ENCODE measurements at places on chromosomes 16 and 17. TPM values are rescaled to one million over a fixed set of nuclear protein-coding genes. Genes with fewer than 3 reads are reported as not detected.

Gene RCVRN
- total RNA-seq = not detected

Gene TP53TG3F
- total RNA-seq = not detected

Gene SHMT1
- 5.0 TPM for total RNA-seq

Gene METTL22
- 38.9 TPM for total RNA-seq

Gene ZNF750
- total RNA-seq = not detected

Gene PLEKHG4
- 0.32 TPM for total RNA-seq

Gene IRX3
- 67.1 TPM for total RNA-seq

Gene CDH5
- not detected for total RNA-seq

Gene ADAP2
- 1.4 TPM for total RNA-seq

Gene GPR139
- not detected for total RNA-seq

Gene UTS2R
- 29.1 TPM for total RNA-seq

Gene KLHL11
- 13.7 TPM for total RNA-seq

- no peak for DNase-seq
These were observed 13.3 kb upstream of the OR1F1 start for GRCh38 chr16:3174618-3175148.

- peak; percentile 98 for DNase-seq
These were observed 10.5 kb downstream of the TBC1D16 start for GRCh38 chr17:80025140-80025539.

GRCh38 chr17:72476575-72476986 is 355.8 kb downstream of the SOX9 start:
- no peak for DNase-seq

DNA sequence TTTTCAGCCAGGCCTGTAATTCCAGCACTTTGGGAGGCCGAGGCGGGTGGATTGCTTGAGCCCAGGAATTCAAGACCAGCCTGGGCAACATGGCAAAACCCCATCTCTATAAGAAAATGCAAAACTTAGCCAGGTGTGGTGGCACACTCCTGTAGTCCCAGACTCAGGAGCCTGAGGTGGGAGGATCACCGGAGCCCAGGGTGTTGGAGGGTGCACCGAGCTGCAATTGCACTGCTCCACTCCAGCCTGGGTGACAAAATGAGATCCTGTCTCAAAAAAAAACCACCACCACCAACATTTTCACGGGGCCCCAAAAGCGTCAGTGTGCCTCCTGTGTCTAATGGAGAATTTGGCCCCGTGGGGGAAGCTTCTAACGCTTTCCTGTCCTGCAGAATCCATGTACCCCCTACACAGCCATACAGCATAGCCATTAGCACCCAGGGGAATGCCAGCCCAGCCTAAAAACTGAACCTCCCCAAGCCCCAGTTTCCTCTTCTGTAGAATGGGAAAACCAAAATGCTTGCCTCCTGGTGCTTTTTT is 22.2 kb upstream of the MAP3K14 start:
- no peak for DNase-seq

- no peak for DNase-seq
These were observed 26.6 kb downstream of the PIPOX start for GRCh38 chr17:29069526-29070041.

- no peak for DNase-seq
These were observed 25.2 kb upstream of the GPRC5B start for GRCh38 chr16:19909750-19910322.

GRCh38 chr16:55944377-55944802 is 69.2 kb upstream of the CES5A start:
- peak; percentile 75 for DNase-seq

GRCh38 chr16:88857728-88858339 is 907 bp downstream of the TRAPPC2L start:
- DNase-seq = peak; percentile 82

DNA sequence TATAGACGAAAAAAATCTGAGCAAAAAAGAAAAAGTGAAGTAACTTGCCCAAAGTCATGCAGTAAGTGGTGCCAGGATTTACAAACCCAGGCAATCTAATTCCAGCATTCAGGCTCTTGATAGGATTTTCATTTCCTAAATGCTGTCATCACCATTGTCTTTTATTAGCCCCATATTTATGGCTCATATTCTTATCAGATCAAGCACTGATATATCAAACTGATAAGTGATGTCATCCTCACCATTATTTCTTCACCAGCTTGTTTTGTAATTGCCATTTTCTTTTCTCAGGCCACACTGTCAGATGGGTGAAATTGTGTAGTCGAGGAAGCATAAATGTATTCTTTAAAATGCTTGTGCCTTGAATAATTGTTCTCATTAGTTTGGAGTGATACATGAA is 1.3 kb downstream of the RAD51C start:
- DNase-seq = no peak

- no peak for DNase-seq
These were observed 22.6 kb upstream of the MPHOSPH6 start for GRCh38 chr16:82192665-82193064.

GRCh38 chr16:19843371-19843770 is 41.3 kb downstream of the GPRC5B start:
- no peak for DNase-seq

DNA sequence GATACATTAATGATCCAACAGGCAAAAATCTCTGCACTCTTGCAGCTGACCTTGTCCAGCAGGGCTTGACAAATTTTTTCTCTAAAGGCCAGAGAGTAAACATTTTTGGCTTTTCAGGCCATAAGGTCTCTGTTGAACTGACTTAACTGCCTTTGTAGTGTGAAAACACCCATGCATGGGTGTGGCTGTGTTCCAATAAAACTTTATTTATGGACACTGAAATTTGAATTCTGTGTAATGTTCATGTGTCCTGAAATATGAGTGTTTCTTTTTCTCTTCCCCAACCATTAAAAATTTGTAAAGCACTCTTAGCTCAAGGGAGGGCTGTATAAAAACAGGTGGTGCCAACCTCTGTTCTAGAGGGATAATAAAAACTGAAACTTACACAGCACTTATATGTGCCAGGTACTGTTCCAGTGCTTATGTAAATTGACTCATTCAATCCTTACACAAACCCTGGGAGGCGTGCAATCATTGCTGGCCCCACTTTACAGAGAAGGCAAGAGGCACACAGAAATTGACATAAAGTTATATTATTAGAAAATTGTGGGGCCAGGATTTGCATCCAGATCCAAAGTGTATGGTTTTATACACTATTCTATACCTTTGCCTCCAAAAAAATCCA is 18.8 kb upstream of the ZNF423 start:
- no peak for DNase-seq

- DNase-seq = no peak
These were observed 31.6 kb downstream of the ARHGAP17 start for GRCh38 chr16:24983561-24983960.

- DNase-seq = peak; percentile 62
These were observed 27.9 kb upstream of the DBNDD1 start for GRCh38 chr16:90046971-90047713.

- no peak for DNase-seq
These were observed 614.6 kb downstream of the MAF start for GRCh38 chr16:78985716-78986605.

DNA sequence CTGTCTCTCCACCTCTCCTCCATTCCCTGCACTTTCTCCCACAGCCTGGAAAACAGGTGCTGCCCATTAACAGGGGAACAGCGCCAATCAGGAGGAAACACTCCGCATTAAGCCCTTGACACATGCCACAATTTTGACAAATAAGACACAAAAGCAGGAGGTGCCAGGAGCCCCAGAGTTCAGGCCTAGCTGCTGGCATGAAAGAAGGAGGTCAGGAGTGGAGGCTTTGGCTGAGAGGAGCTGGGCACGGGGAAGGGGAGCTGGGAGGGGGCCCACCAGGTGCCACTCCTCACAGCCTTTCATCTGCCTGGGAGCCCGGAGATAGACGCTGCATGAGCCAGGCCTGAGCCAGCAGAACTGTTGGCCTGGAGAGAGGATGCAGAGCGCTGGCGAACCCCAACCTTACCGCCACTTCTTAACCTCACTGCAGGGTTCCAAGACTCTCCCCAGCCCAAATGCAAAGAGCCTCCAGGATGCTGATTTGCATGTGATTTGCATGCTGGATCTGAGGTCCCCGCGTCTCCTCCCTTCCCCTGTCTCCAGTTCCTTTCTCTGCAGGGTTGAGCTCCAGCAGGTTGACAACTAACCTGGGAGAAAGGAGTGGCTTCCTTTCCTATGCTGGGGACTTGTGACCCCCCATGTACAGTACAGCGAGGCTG is 139.8 kb upstream of the SDK2 start:
- DNase-seq = no peak

- DNase-seq = no peak
These were observed 30.5 kb upstream of the CACNG1 start for GRCh38 chr17:67013891-67014290.

GRCh38 chr17:2883544-2884213 is 87.4 kb downstream of the RAP1GAP2 start:
- peak; percentile 77 for DNase-seq

GRCh38 chr17:44786551-44787081 is 27.8 kb downstream of the ADAM11 start:
- peak; percentile 77 for DNase-seq

DNA sequence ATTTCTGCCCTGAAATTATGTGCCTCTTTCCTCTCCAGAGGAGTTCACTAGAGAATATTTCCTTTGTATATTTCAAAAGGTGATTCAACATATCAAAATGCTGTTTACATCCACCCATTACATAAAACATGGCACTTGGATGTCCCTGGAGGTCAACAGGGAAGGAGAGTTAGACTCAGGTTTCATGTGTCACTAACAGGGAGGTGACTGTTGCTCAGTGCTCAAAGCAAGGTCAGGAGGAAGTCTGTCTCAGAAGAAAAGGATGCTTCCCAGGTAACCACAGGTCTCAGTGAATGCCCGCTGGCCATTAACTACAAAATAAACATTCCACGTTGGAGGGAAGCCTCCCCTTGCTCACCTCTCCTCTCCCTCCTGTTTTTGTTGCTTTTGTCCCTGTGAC is 198.6 kb downstream of the AXIN2 start:
- no peak for DNase-seq

DNA sequence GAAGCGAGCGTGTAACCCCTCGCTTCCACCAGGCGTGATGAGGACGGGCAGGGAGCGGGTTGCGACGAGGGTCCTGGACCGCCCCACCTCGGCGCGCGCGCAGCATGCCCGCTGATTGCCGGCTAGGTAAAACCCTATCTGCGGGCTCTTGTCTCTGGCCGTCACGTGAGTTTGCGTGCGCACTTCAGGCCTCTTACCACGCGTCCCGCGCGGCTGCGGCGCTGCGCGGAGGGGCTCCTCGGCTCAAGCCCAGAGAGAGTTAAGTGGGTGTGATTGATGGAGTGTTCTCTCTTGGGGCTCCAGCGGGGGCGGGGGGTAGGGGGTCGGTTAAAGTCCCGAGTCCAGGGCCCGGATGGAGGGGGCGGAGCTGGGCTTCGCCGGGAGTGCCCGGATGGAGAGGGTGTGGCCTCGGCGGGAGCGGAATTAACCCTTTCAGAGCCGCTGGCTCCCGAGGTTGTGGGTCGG is 7.9 kb downstream of the KDM6B start:
- DNase-seq = peak; percentile 93

DNA sequence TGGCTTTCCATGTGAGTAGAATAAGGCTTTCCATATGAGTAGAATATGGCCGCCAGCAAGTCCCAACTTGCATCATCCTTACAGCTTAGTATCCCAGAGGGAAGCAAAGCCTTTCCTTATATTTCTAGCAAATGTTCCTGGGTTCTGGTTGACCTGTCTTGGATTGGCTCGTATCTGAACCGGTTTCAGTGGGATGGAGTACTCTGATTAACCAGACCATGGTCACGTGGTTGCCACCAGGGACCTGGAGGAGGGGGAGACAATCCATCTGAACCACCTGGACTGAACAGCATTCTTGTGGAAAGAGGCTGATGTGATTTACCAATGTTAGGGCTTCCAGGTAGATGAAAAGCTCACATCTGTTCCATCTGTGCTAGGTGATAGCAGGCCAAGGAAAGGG is 89.0 kb downstream of the SHISA6 start:
- no peak for DNase-seq

Measured in myocyte (in vitro differentiated cells).